CD4-positive, alpha-beta T cell treated with Interleukin-15 for 4 hours (primary cell): ENCODE measurements at places on chromosomes 3 and 15.
A peak's percentile ranks its signal among the peaks of the same experiment; 100 is the strongest.

DNA sequence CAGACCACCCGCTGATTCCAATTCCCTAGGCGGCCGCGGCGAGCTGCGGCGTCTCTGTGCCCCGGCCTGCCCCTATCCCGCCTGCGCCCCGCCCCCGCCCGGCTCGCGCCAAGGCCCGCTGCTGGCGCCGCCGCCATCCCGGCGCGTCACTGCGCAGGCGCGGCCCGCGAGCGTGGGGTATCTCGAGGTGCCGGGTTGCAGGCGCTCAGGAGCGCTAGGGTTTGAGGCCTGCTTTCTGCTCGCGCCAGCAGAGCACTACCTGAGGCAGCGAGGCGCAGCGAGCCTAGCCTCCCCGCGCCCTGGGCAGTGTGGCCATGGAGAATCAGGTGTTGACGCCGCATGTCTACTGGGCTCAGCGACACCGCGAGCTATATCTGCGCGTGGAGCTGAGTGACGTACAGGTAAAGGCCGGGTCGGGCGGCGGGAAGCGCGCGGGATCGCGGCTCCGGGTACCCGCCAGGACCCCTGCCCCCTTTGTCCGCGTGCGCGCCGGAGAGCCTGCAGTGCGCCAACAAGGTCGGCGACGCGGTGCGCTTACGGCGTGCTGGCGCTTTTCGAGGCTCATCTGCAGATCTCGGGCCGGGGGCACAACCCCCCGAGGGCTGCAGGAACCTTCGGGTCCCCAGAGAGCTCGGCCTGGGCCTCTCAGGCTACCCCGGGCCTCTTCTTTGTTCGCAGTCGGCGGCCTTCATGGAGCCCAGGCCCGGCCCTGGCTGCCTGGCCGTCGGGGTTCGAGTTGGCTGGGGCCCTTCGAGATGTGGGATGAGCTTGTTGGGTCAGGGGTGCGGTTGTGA, at the start of gene HACD3:
Gene HACD3 (plus strand): TSS at position 146 of the 794 bp plus-strand sequence. CDS start 169 bp downstream, at position 315.
- peak; percentile 87 for DNase-seq

DNA sequence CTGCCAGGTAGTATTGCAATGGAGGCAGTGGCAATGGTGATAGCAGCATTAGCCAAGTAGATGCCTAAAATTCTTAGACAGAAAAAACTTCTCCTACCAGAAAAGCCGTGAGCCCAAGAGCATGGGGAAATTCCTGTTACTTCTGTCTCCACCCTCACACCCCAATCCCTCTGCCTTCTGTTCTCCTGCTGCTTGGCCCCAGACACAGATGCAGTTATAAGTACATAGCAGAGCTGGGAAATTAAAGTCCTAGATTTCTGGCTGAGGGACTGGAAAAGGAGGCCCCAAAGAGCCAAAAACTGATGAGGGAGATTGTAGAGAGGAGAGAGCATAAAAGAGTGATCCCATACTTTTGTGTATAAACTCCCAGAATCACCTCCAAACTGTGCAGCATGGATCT, 166.9 kb downstream of the SMAD6 start:
- DNase-seq, result no peak

GRCh38 chr3:53238051-53238850, 17.6 kb downstream of the TKT start:
- DNase-seq, result no peak

DNA sequence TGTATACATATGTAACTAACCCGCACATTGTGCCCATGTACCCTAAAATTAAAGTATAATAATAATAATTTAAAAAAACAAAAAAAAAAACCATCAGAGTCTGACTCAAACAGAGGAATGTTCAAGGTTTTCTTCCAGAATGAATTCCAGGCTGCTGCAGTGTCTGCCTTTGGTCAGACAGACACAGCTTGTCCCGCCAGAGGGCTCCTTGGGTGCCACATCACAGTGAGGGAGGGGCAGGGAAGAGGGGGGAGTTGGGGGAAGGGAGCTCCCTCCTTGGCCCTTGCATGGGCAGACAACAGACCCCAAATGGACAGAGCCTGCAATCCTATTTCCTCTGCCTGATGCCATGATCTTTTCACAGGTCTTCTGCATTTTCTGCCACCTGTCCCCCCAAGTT, 36.5 kb downstream of the ITGB5 start:
- no peak for DNase-seq

- no peak for DNase-seq
These were observed 104.2 kb upstream of the TGFBR2 start for GRCh38 chr3:30502051-30502741.

DNA sequence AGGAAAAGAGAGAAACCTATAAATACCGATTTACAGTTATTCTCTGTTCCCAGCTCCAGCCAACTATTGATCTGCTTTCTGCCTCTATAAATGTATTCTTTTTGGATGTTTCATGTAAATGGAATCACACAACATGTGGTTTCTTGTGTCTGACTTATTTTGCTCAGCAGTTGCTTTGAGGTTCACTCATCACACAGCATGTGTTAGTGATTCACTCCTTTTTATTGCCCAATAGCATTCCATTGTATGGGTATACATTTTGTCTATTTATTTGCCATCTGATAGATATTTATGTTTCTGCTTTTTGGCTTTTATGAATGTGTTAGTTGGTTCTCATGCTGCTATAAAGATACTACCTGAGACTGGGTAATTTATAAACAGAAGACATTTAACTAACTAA, 23.6 kb downstream of the CCR1 start:
- DNase-seq, result no peak

GRCh38 chr3:142794508-142794907, 70.7 kb downstream of the TRPC1 start:
- no peak for DNase-seq

DNA sequence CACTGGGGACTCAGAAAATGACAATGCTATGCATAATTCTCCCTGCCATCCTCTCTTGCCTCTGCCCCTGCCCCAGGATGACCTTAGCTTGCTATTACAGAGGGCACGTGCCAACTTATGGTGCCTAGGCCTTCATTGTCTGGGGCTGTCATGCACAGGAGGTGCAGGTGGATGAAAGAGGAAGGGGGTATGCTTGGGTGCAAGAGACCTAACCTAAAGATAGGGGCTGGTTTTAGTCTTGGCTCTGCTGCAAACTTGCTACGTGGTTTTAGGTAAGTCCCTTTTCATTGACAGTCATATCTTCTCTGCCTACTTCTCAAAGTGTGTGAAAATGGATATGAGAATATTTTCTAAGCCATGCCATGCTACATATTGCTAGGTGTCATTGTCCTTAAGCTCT, 161.3 kb downstream of the EPHB1 start:
- DNase-seq, result no peak

DNA sequence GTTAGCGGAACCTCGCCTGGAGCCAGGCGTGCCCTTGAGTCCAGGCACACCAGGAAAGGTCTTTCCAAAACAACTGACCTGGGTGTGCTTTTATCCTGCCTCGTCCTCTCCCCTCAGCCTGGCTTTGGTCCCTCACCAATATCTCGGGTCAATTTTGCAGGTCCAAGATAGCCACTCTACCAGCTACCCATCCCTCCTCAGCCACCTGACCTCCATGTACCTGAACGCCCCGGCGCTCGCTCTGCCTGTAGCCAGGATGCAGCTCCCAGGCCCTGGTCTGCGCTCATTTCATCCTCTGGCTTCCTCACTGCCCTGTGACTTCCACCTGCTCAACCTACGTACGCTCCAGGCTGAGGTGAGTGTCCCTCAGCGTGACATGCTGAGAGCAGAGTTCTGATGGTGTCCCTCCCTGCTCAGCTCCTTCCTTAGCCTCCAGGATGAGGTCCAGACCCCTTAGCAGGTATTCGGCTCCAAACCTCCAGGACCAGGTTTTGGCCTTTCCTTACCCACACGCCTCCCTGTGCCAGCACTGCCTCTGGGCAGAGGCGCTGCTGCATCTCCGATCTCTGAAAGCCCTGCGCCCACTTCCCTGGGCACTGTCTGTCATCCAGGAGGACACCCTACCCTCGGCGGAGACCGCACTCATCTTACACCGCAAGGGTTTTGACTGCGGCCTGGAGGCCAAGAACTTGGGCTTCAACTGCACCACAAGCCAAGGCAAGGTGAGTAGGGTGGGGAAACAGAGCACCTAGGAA, 14.1 kb downstream of the HDDC3 start:
- no peak for DNase-seq

DNA sequence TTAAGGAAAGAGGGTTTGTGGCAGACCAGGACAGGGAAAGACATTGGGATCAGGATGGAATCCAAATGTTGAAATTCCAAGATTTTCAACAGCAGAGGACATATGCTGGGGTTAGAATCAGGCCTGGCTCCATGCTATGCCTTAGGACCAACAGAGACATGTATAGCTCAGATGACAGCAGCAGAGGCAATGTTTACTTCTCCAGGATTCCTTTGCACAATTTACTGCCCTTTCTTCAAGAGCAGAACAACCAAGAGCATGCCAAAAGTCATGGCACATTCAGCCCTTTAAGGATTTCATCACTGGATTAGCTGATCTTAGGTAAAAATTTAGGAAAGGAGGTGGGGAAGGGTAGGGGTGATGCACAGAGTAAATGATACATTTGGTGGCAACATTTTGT, 69.6 kb upstream of the GSK3B start:
- no peak for DNase-seq

DNA sequence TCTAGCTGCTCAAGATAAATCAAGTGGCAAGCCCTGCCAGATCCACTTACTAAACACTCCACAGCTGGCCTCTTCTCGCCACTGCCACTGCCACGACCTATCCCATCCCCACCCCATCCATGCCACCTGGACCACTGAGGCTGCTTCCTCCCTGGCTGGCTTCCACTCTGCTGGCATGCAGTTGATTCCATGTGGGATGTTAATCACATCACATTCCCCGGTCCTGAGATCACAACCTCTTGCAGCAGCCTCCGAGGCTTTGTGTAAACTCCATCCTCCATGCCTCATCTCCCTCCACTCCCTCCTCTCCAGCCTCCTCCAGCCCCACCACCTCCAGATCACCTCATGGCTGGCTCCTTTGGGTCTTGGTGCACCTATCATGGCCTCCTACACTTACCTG, 7.7 kb downstream of the NCKIPSD start:
- DNase-seq, result no peak

DNA sequence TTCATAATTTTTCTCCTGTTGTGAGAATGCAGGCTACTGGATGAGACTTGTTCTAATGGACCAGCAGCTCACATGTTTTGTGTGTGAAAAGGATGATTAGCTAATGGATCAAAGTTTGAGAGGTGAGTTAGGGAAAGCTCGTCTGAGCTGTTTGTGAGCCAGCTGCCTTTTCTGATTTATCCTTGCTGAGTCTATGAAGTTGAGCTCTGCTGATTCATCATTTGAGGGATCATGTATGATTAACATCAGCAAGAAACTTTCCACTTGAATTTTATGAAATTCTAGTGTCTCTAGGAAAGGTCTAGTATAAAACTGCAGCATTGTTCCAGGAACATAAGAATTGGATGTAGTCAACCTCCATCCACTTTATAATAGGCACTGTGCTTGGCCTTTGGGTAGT, 698.7 kb downstream of the NTRK3 start:
- DNase-seq, result no peak

DNA sequence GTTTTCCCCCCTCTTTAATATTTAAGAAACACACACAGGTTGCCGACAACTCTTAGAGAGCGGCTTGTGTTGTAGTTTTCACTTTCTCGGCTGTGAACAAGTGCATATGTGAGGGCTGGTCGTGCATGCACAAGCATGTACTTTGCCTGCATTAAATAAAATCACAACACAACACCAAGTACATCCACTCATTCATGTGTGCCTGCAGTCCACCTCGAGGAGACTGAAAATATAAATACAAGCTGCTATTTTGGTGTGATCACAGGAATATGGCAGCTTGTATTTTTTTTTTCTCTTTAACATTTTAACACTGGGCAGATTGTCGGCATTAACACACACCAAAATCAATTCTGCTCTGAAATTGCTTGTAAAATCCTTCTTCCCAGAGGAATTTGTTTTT, 346.4 kb downstream of the TBC1D5 start:
- no peak for DNase-seq

DNA sequence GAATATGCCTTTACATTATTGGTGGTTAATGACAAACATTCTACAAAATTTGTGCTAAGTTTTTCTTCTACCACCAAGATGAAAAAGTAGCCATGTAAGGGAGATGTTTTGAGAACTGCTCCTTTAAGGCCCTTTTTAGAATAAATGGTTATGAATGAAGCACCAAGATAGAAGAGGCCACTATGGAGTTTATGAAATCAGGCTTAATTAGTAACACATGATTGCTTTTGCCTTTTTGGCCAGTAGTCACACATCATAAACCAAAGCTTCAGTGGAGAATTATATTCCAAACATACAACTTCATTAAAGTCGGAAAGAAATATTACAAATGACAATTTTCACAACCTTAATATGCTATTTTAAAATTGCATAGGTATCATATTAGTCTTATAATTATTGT, 331.7 kb downstream of the RBMS3 start:
- DNase-seq, result no peak

GRCh38 chr3:126266291-126266840, 86.0 kb upstream of the ALDH1L1 start:
- no peak for DNase-seq

DNA sequence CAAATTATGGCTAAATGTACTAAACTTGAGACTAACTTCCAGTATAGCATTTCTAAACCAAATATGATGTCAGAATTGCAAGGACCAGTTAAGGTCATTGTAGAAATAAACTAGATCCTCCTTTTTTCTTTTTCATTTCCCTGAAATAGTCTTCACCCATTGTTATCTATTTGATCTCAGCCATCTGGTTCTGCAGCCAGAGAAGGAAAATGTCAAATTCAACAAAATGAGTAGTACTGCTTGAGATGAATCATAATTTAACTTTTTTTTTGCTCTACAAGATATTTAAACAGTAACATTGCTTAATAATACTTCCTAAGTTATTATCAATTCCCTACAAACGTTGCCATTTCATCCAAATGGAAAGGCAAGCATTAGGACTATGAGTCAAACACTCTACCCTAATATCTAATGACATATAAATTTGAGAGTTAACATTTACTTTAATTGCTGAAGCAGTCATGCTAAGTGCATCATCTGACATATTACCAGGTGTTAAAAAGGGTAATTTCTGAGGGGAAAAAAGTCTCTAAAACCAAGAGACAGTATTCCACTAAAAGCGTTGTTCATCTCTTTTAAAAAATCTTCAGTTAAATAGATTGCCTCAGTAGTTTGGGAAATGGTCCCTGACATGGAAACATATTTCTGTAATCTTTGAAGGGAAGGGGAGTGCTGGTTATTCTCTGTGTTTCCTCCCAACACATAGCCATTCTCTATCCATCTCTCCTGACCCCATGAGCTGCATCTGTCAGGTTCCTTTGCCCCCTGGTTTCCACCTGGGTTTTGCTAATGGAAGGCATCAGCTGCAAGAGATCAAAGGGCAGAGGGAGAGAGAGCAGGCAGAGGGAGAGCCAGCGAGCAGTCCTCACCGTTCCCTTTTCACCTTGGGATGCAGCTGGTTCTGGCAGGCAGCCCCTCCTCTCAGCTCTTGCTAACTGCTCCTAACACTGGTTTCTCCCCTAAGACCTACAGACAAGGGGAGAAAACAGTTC, 138.5 kb downstream of the ARPP21 start:
- no peak for DNase-seq

DNA sequence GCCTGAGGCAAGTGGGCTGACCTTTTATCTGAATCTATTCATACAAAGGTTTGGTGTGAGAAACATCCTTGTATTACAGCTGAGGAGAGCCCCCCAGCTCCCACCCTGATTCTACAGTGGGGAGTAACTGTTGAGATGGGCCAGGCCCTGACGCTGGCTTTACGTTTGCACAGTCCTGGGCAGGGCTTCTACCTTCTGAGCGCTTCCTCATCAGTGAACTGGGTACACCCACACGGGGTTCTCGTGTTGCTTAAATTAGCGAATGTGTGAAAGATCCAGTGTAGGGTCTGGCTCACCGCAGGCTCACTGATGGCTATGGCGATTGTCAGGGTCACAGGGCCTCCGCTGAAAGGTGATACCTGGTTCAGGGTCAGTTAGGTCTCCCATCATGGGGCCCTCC, 7.3 kb upstream of the GHRL start:
- DNase-seq, result no peak
